HAP-1 (cell line): ENCODE measurements at places on chromosomes 5 and 9.

GRCh38 chr9:15512889-15513288 lies 2.1 kb upstream of the PSIP1 start:
- DNase-seq, result no peak

- DNase-seq, result no peak
Measured at GRCh38 chr9:107734256-107735013, 244.9 kb upstream of the KLF4 start.

DNA sequence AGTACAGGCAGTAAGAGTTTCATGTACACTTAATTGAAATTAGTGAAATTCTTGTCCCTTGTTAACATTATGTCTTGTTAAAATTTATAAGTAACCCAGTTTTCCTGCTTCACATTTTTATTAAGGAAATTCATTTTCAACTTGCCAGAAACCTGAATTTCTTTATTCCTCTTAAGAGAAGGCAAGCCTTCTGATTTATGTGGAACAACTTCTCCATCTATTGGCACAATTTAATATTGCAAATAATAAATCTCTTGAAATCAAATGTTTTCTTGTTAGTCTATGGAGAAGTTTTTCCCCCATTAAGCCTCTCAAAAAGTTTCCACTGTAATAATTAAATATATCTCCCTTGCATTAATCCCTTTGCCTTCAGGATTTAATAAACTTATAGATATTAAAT lies 33.8 kb upstream of the ACO1 start:
- DNase-seq, result no peak

GRCh38 chr5:80134876-80135275 lies 99.7 kb downstream of the THBS4 start:
- no peak for DNase-seq

DNA sequence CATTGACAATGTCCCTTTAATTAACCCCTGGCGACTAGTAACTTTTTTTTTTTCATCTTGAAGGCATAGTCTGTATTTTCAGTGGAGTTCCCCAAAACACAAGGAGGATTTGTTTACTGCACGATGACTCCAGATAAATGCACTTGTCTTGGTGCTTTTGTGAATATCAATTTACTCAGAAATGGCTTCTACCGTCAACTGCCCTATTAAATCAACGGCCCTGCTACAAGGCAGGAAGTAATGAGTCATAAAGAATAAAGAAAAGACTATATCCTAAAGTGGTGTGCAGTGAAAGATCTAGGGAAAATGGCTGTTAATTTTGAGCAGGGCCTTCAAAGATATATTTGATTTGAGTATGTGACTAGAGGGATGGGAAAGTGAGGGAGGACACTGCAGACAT lies 388.3 kb upstream of the CHD1 start:
- peak; percentile 6 for DNase-seq
